ENCODE measurements at places on chromosomes 1 and 21. TPM values are rescaled to one million over a fixed set of nuclear protein-coding genes. Genes with fewer than 3 reads are reported as not detected.

DNA sequence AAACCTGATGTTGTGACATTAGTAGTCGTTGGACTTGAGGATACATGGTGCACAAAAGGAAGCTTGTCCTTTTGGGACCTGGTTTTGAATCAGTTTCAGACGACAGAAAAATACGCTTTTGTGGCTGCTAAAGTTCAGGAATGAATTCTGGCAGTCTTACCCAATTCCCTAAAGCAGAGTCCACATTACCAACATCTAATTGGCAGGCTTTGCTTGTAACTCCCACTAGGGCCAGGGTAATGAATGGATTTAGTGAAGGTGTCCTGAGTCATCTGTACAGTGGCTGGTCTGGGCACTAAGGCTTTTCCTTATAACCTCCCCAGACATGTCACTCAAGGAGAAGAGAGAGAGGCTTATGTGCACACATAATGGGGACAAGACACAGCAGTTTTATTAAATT is 66.2 kb upstream of the RNPC3 start:
- DNase-seq = no peak

HAPLN2 gene
- total RNA-seq = not detected

DNA sequence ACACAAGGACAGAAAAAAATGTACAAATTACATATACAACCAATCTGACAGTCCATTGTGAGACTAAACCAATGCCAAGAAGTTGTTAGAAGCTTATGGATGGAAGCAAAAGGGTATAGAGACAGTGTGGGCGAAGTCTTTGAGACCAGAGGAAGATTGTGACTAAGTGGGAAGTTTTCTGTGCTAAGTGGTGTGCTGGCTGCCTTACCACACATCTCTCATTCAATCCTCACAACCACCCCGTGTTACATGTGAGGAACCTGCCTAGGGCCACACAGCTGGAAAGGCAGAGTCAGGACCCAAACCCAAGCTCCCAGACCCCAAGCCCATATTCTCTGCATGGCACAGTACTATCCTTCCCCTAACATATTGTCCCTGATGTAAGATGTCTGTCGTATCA is 53.5 kb upstream of the DUSP10 start:
- no peak for DNase-seq

DNA sequence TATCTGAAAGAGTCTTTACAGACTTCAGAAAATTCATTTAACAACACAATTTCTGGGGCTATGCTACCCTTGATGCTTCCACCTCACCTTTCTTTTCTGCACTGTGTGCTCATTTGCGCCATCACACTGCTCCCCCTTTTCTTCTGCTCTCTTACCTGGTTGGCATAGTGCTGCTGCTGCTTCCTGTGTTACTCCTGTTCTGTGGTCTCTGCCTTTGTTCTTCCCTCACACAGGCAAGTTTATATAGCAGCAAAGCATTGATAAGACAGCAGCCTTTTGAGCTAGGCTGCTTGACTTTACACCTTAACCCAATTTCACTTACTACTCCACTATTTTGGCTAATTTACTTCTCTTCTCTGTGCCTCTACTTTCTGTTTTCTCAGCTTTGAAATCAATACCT is 18.3 kb downstream of the SGIP1 start:
- no peak for DNase-seq

DNA sequence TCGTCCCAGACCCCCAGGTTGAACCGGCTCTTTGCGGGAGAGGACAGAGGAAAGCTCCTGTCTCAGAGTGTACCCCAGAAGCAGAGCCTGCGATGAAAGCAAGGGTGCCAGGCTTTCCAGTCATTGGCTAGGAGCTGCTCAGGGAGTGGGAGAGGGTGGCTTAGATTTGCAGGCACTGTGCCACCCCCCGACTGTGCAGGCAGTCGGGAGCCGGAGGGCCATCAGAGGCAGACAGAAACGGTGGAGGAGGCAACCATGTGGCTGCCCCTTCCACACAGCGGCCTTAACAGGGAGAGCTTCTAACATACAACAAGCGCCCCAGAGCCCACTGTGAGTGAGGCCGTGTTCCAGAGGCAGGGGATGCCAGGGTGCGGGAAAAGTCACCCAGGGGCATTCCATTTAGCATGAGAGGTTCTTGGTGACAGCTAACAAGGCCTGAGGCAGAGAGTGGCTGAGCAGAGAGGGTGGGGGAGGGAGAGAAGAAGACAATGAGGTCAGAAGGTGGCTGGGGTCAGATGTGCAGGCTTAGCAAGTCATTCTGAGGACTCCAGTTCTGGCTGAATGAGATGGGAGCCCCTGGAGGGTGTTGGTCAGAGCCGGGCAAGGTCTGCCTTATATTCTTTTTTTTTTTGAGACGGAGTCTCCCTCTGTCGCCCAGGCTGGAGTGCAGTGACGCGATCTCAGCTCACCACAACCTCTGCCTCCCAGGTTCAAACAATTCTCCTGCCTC is 9.5 kb upstream of the C1orf167 start:
- DNase-seq = no peak

PIK3CD gene
- total RNA-seq = 3.8 TPM

GUCA2B gene
- not detected for total RNA-seq

KLHDC8A gene
- total RNA-seq = 3.0 TPM

DNA sequence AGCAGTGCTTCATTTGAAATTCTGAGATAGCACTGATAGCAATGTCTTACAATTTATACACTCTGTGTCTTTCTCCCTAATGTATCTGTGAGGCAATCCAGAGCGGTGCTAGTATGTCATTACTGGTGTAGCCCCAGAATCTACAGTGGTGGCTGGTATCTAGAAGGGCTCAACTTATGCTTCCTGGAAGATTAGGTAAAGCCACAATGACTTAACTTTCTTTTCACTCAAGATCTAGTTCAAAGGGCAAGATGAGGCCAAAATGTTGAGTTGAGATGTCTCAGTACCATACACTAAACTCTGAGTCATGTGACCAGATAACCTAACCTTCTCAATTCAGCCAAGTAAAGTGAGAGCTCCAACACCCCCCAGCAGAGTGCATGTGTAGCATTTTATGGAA is 77.5 kb downstream of the PAPPA2 start:
- no peak for DNase-seq

- DNase-seq = no peak
Observed at GRCh38 chr1:207787776-207788175, 35.9 kb downstream of the CD46 start.

- DNase-seq = no peak
Observed at GRCh38 chr1:31324093-31324492, 27.3 kb downstream of the ZCCHC17 start.

SNX7 gene
- 68.5 TPM for total RNA-seq

FAM177B gene
- 0.53 TPM for total RNA-seq

SMG5 gene
- 33.3 TPM for total RNA-seq

HAO2 gene
- total RNA-seq = 0.16 TPM

GRCh38 chr1:20381961-20382360 is 91.3 kb downstream of the VWA5B1 start:
- no peak for DNase-seq

CREB3L4 gene
- 8.7 TPM for total RNA-seq

DNA sequence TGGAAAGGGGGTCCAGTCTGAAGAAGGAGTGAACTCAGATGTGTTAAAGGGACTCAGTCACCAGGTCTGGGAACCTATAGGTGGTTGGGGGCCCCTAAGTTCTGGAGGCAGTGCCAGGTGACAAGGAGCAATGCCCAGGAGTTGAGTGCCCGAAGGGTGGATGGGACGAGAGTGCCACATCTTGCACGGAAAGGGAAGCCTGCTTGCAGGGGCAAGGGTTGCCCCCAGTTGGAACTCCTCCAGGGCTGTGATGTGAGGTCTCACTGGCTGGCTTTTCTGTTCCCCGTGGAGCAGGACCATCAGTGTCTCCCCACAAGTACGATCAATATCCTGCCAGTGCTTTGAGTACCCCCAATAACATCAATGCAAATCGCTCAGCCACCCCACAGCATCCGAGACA is 107.3 kb downstream of the TOMM20 start:
- no peak for DNase-seq

DNA sequence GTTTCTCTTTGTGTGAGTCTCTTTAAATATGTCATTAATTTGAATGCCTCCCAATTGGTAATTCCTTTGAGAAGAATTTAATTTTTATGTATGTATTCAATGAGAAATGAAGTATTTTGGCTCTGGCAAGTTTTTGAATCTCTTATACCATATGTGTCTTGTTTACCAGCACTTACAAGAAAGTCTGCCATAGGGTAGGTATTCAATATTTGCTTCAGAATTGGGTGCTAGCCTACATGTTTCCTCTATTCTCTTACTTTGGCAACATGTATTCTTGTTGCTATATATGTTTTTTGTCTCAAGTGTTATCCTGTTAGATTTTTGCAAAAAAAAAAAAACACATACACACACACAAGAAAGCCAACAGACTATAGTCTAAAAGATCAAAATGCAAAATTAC is 350.5 kb upstream of the PRMT6 start:
- DNase-seq = no peak

GRCh38 chr1:116168277-116169032 is 57.3 kb downstream of the MAB21L3 start:
- DNase-seq = no peak

C21orf91 gene
- 24.5 TPM for total RNA-seq

PIGV gene
- 13.4 TPM for total RNA-seq

DNA sequence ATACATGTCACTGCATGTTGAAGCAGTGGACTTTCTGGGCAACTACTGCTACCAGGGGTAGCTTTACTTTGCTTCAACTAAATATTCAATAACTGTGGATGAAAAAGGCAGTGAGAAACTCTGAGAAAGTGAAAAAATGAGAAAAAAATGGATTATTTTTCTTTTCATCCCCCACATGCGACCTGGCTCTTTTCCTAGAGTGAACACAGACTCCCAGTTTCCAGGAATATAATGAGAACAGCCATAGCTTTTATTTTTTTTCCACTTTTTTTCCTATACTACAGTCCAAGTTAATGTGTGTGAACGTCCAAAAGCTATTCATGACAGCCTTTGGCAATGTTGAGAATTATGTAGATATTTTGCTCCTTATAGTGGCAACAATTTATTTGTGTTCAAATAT is 230.4 kb downstream of the DNM3 start:
- peak; percentile 77 for DNase-seq

- DNase-seq = no peak
Observed at GRCh38 chr1:109133815-109134214, 19.9 kb downstream of the ELAPOR1 start.

- no peak for DNase-seq
Observed at GRCh38 chr1:207973898-207974568, 63.1 kb upstream of the CD34 start.

OR2AK2 gene
- not detected for total RNA-seq

DNA sequence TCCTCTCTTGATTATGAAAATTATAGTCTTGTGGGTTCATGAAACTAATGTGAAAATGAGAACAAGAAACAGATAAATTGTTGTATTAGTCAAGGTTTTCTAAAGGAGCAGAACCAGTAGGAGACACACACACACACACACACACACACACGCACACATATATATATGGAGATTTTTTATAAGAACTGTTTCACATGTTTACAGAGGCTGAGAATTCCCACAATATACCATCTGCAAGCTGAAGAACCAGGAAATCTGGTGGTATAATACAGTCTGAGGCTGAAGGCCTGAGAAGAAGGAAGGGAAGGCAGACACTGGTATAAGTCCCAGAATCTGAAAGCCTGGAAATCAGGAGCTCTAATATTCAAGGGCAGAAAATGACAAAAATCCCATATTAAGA is 70.9 kb upstream of the RGS18 start:
- DNase-seq = no peak

DNA sequence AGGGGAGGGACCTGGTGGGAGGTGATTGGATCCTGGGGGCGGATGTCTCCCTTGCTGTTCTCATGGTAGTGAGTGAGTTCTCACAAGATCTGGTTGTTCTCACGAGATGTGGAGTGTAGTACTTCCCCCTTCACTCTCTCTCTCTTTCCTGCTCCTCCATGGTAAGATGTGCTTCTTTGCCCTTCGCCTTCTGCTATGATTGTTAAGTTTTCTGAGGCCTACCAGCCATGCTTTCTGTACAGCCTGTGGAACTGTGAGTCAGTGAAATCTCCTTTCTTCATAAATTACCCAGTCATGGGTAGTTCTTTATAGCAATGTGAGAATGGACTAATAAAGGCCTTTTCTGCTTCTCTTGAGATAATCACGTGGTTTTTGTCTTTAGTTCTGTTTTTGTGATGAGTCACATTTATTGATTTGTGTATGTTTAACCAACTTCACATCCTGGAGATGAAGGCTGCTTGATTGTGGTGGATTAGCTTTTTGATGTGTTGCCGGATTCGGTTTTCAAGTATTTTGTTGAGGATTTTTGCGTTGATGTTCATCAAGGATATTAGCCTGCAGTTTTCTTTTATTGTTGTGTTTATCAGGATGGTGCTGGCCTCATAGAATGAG is 45.5 kb downstream of the RABGAP1L start:
- DNase-seq = no peak

DNA sequence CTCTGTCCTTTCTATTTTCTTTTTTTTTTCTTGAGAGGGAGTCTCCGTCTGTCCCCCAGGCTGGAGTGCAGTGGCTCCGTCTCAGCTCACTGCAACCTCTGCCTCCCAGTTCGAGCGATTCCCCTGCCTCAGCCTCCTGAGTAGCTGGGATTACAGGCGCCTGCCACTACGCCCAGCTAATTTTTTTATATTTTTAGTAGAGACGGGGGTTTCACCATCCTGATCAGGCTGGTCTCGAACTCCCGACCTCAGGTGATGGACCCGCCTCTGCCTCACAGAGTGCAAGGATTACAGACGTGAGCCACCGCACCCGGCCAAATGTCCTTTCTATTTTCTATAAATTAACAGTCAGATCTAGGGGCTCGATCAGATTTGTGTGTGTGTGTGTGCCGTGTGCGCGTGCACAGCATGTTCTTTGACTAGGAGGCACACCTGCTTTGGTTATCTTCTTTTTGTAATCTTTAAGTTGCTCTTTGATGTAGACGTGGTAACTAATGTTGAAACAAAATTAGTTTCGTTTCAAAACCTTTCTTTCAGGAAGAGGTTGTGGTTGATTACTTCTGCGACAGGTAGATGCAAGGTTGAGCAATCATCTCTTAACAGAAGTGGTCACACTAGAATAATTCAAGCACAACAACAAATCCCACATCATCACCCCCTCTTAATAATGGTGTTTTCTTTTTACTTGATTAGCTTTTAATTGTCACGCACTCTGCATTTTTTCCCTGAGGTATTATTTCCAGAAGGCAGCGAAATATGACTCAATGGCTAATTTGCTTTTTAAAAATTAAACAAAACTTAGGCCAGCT is 779 bp upstream of the DEGS1 start:
- no peak for DNase-seq

DNA sequence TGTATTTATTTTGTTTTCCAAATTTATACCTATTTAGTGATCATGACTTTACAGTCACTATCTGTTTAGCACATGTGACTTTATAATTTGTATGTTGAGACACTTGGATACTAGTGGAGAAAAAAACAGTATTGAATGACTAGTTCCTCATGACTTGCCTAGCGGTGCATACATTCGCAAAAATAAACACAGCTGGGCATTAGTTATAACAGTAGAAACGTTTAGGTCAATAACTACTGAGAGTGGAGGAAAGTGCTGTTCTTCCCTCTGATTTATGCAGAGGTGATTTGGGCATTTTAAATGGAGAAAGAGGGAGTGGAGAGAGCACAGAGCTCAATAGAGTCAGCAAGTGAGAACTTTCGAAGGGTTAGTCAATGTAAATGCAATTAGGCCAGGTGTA is 1679.0 kb upstream of the B3GALT2 start:
- no peak for DNase-seq

ST6GALNAC3 gene
- 39.1 TPM for total RNA-seq

GRCh38 chr1:233368106-233368788 is 40.7 kb downstream of the MAP3K21 start:
- no peak for DNase-seq
